ENCODE measurements at places on chromosomes 2 and 18. TPM values are rescaled to one million over a fixed set of nuclear protein-coding genes. Genes with fewer than 3 reads are reported as not detected.
A peak's percentile ranks its signal among the peaks of the same experiment; 100 is the strongest.

DNA sequence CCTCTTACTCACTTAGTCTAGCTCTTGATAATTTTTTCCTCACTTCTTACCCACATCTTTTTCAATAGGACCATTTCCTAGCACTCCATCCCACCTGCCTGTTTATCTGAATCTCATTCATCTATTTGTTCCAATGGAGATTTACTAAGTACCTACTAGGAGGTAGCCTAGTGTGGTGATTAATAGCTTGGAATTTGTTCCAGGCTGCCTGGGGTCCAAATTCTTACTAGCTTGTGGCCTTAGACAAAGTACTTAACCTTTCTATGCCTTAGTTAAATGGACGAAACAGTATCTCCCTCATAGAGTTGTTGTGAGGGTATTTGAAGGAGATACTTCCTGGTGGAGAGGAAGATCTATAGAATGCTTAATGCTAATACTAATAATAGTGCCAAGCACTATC lies 42.9 kb upstream of the SERTAD2 start:
- DNase-seq: no peak

GRCh38 chr2:66445076-66445924 lies 10.4 kb downstream of the MEIS1 start:
- no peak for DNase-seq

- no peak for DNase-seq
Observed at GRCh38 chr2:216792222-216793021, 67.4 kb downstream of the TNP1 start.

GRCh38 chr2:180000434-180000833 lies 6.7 kb downstream of the CWC22 start:
- no peak for DNase-seq

- DNase-seq: peak; percentile 51
Observed at GRCh38 chr2:24824966-24825882, 32.0 kb downstream of the CENPO start.

DNA sequence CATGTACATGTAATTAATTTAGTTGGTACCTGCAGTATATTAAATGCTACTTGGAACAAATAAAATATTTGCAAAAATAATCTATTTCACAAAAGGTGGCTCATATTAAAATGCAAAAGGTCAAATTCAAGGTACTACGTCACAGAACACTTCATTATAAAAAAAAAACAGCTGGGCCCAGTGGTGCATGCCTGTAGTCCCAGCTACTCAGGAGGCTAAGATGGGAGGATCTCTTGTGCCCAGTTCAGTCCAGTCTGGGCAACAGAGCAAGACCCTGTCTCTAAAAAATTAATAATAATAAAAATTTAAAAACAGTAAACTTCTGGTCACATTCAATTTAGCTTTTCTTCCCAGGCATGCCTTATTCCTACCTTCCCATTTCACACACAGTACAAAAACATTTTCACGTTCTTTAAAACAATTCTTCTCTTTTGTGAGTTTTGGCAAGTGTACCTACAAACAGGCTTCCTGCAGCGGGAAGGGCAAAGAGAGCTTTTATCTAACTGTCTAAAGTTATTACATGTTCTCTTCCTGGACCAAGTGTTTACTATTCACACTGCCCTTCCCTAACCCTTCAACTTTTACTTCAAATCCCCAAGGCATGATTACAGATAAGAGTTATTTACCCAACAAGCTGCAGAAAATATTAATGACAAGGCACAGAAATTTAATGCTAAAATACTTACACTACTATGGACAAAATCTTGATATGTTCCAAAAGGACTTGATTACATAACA lies 10.7 kb downstream of the BAZ2B start:
- DNase-seq: no peak

The TUBA3E gene
- not detected for total RNA-seq

The DYNAP gene
- not detected for total RNA-seq

- no peak for DNase-seq
Observed at GRCh38 chr2:32788114-32788513, 158.6 kb upstream of the LTBP1 start.

DNA sequence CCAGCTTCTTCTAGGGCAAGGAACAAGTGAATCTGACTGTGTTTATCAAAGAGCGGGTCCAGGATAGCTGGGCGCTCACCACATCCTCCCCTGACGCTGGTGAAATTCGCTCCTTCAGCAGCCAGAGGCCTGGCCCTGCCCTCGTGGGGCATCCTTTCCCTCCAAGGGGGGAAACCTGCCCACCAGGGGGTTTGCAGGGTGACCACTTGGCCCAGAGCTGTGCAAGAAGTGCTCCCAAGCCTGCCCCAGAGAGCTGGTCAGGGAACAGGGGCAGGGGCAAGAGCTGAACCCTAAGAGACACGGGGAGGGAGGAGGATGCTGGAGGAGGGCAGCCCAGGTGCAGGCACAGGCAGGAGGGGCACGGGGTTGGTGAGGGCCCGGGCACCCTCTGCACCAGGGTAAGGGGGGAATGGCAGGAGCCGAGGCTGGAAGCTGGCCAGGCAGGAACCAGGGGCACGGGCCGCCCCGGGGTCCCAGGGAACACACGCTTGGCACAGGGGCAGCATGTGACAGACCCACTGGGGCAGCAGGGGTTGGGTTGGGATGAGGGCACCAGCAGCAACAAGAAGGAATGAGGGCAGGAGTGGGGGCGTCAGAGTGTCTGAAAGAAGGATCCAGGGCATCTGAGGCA lies 2.8 kb upstream of the GPR55 start:
- DNase-seq: peak; percentile 45

DNA sequence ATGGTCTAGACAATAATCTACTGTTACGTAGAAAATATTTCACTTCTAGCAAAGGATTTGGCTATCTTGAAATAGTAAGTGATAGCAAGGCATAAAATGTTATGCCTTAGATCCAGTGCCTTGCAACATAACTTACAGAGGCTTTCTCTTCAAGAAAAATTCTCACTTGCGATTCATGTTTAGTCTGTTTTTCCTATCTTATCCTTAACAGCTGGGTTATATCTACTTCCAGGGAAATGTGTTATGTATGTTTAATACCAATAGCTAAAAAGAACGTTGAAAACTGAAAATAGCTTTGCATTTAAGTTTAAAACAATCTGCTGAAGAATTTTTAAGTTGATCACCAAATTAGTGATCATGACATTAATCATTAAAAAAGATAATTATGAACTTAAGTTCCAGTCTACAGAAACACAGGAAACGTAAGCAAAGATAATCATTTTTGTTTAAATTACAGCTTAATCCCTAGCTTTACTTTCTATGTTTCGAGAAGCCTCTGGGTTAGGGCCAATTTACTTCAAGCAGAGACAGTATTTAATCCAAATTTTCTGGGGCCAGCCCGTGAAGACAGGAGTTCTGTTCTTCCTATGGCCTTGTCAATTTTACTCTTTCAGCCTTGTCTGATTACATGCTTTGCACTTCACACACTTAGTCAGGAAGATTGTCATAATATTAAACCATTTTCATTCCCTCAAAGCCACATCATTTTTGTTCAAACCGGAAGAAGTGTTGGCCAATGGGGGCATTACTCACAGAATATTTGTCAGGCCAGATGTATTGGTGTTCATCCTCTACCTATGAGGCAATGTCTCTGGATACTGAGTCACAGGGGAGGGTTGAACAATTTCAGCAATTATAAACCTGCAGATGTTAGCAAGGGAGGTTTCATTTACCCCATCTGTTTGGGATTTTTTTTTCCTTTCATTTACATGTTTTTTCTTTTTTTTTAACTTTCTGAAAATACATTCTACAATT lies 1132.9 kb upstream of the ZEB2 start:
- no peak for DNase-seq

DNA sequence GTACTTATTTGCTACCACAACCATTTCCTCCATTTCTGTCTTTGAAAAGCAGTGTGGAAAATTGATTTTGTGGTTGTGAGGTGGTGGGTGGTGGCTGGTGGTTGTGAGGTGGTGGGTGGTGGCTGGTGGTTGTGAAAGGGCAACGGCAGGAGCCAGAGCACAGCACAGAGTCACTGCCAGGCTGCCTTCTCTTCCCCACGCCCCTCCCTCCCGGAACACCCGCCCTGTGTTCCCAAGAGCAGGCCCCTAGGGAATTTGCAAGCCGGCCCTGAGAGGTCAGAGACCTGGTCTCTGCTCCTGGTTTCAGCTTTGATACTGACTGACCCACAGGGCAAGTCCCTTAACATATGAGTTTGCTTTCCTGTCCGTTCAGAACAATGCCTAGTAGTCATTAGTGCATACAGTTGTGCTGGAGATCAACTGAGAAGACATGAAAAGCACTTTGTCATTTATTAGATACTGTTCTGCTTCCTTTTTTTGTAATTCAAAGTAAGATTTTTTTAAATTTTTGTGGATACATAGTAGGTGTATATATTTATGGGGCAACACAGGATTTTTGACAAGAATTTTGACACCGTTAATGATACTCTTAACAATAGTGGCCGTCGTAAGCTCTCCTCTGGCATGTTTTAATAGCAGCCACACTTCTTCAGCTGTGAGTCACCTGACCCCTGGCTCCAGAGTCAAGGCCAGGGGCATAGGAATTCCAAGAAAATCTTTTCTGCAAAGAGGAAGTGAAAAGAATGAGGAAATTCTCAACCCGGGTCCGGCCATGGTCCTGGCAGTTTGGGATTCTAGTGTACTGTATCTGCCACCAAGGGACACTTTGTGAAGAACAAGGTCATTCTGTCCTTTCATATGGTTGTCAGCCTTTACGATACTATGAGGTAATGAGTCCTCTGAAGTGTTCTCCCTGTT lies 53.2 kb downstream of the ITGA6 start:
- no peak for DNase-seq

The STRADB gene
- 44.6 TPM for total RNA-seq

The DSC2 gene
- 7.4 TPM for total RNA-seq

The PHLPP1 gene
- 23.8 TPM for total RNA-seq

GRCh38 chr2:24409700-24410556 lies 49.6 kb upstream of the ITSN2 start:
- DNase-seq: no peak

GRCh38 chr2:70529610-70530009 lies 24.0 kb downstream of the TGFA start:
- DNase-seq: no peak

DNA sequence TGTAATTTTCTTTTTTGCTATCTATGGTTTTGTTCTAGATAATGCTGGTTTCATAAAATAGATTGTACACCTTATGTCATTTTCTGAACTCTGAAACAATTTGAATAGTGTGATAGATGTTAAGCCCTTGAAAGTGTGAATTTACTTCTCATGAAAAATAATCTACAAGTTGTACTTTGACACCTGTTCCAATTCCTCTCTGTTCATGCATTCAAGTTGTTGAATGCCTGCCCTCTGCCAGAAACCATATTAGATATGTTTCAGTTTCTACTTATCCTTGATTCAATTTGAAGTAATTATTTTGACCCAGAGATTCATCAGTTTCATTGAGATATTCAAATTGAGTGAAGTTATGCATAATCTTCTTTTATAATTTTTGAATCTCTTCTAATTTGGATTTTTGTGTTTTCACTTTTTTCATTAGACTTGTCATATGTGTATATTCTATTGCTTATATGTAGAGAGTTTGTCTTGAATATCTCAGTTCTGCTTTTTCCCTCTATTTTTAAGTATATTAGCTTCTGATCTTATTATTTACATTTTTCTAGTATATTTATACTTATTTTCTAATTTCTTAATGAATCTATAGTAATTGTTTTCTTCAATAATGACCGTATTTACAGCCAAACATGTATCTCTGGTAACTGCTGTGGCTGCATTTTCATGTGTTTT lies 143.3 kb upstream of the TACR1 start:
- DNase-seq: no peak

DNA sequence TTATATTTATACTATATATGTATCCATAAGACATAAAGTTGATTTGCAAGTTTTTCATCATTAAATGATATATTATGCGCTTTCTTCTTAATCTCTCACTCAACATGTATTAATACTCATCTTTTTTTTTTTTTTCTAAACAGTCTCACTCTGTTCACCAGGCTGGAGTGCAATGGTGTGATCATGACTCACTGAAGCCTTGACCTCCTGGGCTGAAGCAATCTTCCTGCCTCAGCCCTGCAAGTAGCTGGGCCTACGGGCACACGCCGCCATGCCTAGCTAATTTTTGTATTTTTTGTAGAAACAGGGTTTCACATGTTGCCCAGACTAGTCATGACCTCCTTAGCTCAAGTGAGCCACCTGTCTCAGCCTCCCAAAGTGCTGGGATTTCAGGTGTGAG lies 51.4 kb upstream of the MAP4K3 start:
- DNase-seq: no peak

The ZNF521 gene
- 57.1 TPM for total RNA-seq

GRCh38 chr2:26974352-26974751 lies 3.9 kb downstream of the MAPRE3 start:
- DNase-seq: no peak

The GLB1L gene
- total RNA-seq: 4.2 TPM

The TOGARAM2 gene
- 5.3 TPM for total RNA-seq

The ONECUT2 gene
- not detected for total RNA-seq

DNA sequence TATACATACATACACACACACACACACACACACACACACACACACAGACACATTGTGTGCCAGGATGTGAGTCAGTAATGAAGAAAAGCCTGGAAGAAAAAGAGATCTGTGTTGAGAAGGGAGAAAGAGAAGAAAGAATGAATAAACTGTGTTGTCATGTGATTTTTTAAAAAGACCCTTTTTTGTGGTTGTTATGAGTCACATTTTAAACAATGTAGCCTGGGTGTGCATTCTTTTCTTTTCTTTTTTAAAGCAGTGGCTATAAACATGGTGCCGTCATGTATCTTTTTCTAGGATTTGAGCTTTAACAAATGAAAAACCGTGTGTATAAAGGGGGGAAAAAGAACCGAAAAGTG lies 87.2 kb downstream of the NRP2 start:
- DNase-seq: no peak

The CREG2 gene
- total RNA-seq: not detected

All from sciatic nerve (tissue), 2 donors.